ENCODE measurements at places on chromosomes 1 and 21.
A peak's percentile ranks its signal among the peaks of the same experiment; 100 is the strongest.

GRCh38 chr1:161046605-161047228 is 940 bp upstream of the USF1 start:
- no peak for DNase-seq

DNA sequence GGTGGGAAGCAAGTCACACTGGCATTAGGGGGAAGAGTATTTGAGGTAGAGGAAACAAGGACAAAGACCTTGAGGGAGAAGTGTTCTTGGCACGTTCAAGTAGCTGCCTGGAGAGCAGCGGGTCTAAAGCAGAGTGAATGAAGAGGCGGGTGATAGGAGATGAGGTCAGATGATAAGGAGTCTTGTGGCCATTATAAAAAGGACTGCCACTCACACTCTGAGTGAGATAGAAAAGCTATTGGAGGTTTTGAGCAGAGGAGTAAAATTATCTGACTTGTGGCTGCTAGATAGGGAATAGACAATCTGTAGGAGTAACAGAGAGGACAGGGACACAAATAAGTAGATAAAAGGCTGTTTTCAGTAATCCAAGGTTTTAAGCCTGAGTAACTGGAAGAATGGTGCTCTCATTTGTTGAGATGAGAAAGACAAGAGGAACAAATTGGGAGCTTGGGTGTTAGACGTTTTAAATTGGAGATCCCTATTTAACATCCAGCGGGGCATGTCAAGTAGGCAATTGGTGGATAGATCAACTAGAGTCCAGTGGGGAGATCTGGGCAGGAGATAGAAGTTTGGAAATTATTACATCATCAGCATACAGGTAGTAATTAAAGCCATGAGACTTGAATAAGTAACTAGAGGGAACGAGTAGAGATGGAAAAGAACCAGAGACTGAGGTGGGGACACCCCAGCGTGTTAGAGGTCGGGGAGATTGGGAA is 43.7 kb downstream of the HENMT1 start:
- DNase-seq, result no peak

DNA sequence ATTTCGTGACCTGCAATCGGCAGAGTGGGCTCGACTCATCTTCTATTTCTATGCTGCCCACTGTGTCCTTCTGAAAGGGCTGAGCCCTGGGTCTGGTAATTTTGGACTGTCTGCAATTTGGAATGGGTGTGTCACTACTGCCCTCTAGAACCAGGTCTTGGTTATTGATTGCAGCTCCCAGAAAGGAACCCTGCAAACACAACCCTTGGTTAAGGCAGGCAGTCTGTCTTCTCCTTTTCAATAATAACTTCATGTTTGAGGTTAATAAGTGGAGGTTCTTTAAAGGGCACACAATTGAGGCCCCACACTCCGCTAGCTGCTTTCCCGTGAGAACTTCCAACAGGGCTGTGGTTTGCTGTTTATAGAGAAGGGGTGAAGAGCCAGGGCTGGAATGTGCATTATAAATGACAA is 79.9 kb upstream of the LYST start:
- no peak for DNase-seq

GRCh38 chr1:187641907-187642306 is 813.2 kb downstream of the PLA2G4A start:
- no peak for DNase-seq

DNA sequence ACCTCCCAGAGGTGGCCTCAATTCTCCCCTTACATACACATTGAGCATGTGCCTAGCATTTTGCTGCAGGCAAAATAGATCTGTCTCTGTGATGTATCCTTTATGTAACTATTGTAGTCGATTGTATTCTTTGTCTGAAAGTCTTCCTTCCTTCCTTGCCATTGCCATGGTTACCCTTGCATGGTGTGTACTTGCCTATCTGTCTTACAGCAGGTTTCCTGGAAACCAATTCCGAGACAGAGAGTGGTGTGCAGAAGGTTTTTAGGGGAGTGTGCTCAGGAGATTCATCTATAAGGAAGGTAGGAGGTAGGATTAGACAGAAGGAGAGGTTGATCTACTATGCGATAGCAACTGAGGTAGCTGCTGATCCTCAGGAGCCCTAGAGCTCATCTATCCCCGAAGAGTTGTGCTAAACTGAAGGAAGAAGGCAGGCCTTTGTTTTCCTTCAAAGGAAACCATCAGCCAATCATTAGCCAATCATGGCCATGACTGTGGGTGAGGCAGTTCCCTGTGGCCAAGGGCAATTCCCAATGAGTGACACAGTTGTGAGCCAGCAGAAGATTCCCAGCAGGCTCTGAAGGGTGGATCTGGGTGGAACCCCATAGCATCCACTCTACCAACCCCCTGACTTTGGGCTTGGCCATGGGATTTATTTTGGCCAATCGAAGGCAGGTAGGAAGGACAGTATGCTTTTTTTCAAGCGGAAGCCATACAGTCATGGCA is 15.0 kb downstream of the CITED4 start:
- DNase-seq, result no peak

- DNase-seq, result peak; percentile 61
Observed at GRCh38 chr1:6614019-6614928, 743 bp downstream of the PHF13 start.
